ENCODE measurements at places on chromosomes 12 and 14. TPM values are rescaled to one million over a fixed set of nuclear protein-coding genes. Genes with fewer than 3 reads are reported as not detected.
A peak's percentile ranks its signal among the peaks of the same experiment; 100 is the strongest.

Gene DUSP6
- 22.4 TPM for total RNA-seq

GRCh38 chr14:94386085-94387031 lies 2.0 kb downstream of the SERPINA1 start:
- peaks cover 32% of the 10 kb centered on the region for H3K4me1 ChIP-seq
- peak overlapping the region; percentile 41 for H3K4me3 ChIP-seq
- no peaks in the 10 kb centered on the region for H3K27me3 ChIP-seq
- no peak overlapping the region for H3K27ac ChIP-seq
- peaks cover 7% of the 10 kb centered on the region for H3K36me3 ChIP-seq

DNA sequence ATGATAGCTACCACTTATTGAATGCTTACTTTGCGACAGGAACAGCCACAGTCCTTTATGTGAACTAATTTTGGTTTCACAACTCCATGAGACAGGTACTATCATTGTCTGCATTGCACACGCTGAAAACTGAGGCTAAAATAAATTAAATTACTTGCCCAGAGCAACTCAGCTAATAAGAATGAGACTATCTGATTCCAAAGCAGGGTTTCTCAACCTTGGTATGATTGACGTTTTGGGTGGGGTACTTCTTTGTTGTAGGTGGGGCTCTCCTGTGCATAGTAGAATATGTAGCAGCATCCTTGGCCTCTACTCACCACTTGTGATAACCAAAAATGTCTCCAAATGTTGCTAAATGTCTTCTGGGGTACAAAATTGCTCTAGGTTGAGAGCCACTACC lies 9.1 kb downstream of the PHLDA1 start:
- H3K36me3 ChIP-seq, result no peaks in the 10 kb centered on the region
- H3K27me3 ChIP-seq, result no peaks in the 10 kb centered on the region
- H3K27ac ChIP-seq, result no peak overlapping the region
- H3K4me1 ChIP-seq, result peaks cover 41% of the 10 kb centered on the region
- no peak overlapping the region for H3K4me3 ChIP-seq

Gene ATF7
- total RNA-seq, result 28.7 TPM

DNA sequence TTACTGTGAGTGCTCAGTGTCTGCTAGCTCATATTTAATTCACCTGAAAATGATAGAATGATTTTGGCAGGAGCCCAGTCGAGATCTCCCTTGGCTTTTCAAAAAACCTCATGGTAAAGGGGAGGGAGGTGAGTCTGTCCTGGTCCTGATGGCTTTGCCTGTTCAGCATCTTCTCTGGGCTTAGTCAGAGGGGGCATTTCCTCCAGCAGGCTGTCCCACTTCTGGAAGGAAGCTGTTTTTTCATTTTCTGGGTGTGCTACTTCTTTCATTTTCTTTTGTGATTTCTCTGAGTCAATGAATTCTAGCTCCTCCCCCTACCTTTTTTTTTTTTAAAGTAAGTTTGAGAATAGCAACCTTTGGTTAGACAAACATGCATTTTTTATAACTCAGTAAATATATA lies 58.8 kb downstream of the TMX1 start:
- no peak overlapping the region for H3K27ac ChIP-seq
- no peak overlapping the region for H3K4me3 ChIP-seq
- no peaks in the 10 kb centered on the region for H3K36me3 ChIP-seq
- no peaks in the 10 kb centered on the region for H3K27me3 ChIP-seq

DNA sequence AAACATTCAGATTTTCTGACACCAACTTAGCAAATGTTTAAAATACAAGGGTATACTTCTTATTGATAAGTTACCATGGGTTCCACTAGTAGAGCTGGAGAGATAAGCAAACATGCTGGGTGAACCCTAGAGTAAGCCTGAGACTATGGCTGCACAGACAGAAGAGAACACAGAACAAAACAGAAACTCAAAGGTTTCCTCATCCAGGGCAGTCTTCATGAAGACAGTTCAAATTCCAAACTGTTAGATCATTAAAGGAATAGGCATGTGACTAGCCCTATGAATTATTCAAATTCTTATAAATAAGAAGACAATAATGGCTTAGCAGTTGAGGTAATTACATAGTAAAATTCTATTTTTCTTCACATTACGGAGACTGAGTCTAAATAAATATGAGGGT lies 28.1 kb downstream of the BTBD7 start:
- DNase-seq, result no peak
- no peaks in the 10 kb centered on the region for H3K36me3 ChIP-seq
- H3K27me3 ChIP-seq, result no peaks in the 10 kb centered on the region
- no peak overlapping the region for H3K27ac ChIP-seq
- H3K4me3 ChIP-seq, result no peak overlapping the region

- H3K36me3 ChIP-seq, result no peaks in the 10 kb centered on the region
- no peak overlapping the region for H3K4me3 ChIP-seq
- DNase-seq, result no peak
- no peak overlapping the region for H3K27ac ChIP-seq
- H3K27me3 ChIP-seq, result no peaks in the 10 kb centered on the region
Measured at GRCh38 chr14:92372230-92372629, 49.3 kb downstream of the SLC24A4 start.

DNA sequence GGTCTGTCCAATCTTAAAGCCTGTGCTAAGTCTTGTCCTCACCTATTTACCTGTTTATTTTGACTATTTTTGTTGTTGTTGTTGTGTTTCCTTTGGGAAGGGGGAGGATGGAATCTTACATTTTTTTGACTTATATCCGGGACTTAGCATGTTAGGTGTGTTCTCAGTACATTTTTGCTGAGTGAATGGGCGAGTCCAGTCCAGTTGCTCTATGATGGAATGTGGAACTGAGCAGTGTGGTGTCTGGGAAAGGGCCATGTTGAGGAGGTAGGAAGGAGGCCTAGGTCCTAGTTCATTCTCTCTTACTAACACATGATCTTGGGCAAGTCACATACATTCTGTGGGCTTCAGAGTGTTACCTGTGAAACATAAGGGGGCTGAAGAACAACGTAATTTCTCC lies 80.9 kb upstream of the SLC38A2 start:
- H3K36me3 ChIP-seq, result no peaks in the 10 kb centered on the region
- peaks cover 58% of the 10 kb centered on the region for H3K4me1 ChIP-seq
- no peak overlapping the region for H3K4me3 ChIP-seq
- no peaks in the 10 kb centered on the region for H3K27me3 ChIP-seq

GRCh38 chr14:87995500-87996290 lies 2.7 kb upstream of the GALC start:
- H3K4me1 ChIP-seq, result peaks cover 17% of the 10 kb centered on the region
- no peaks in the 10 kb centered on the region for H3K27me3 ChIP-seq
- H3K27ac ChIP-seq, result peak overlapping the region; percentile 61
- DNase-seq, result peak; percentile 35

DNA sequence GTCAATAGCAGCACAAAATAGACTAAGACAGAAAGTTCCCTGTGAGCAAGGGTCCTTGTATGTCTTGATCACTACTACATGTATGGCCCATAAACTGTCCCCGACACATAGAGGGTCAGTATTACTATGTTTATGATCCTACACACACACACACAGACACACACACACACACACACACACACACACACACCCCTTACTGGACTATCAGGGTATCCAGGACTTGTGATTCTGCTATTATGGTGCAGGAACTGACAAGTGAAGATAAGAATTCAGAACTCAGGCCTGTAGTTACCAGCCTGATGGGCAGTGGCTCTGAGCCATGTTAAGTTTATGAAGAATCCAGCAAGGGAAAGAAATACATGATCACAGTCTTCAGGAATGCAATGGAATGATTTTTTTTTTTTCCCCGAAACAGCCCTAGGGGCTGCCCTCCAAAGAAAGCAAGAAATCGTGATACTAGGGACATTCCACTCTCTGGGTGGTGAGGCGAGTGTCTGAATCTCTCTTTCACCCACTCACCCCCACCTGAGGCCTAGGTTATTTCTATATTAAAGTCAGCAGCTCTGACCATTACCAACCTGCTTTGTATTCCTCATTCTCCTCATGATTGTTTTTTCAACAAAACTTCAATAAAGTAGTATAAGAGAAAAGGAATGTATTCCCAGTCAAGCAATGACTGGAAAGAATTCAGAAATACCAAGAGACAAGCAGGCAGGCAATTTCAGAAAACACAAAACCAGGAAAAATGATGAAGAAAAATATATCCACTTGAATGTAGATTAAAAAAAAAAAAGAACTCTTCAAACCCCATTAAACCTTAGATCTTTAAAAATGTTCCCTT lies 105.8 kb downstream of the AVPR1A start:
- no peaks in the 10 kb centered on the region for H3K27me3 ChIP-seq
- no peak overlapping the region for H3K4me3 ChIP-seq
- no peaks in the 10 kb centered on the region for H3K36me3 ChIP-seq
- peaks cover 21% of the 10 kb centered on the region for H3K4me1 ChIP-seq
- DNase-seq, result peak; percentile 28

DNA sequence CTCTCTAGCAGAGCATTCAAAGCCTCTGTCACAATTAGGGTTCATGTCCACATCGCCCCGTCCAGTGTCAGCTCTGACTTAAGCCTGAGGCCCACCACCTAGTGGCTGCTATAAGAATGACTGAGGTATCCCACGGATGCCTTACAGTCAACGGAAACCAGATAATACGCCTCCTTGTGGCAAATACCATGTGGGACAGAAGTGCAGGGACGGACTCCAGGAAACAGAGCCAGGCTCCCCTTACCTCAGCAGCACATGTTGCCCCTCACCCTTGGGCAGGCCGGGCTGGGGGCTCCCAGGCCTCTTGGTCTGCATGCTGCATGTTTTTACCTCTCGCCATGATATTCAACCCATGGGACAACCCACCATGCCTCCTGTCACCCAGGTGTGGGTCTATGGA lies 86.3 kb downstream of the VWF start:
- H3K36me3 ChIP-seq, result no peaks in the 10 kb centered on the region
- no peaks in the 10 kb centered on the region for H3K4me1 ChIP-seq
- H3K4me3 ChIP-seq, result no peak overlapping the region
- peak; percentile 86 for DNase-seq
- no peak overlapping the region for H3K27ac ChIP-seq

DNA sequence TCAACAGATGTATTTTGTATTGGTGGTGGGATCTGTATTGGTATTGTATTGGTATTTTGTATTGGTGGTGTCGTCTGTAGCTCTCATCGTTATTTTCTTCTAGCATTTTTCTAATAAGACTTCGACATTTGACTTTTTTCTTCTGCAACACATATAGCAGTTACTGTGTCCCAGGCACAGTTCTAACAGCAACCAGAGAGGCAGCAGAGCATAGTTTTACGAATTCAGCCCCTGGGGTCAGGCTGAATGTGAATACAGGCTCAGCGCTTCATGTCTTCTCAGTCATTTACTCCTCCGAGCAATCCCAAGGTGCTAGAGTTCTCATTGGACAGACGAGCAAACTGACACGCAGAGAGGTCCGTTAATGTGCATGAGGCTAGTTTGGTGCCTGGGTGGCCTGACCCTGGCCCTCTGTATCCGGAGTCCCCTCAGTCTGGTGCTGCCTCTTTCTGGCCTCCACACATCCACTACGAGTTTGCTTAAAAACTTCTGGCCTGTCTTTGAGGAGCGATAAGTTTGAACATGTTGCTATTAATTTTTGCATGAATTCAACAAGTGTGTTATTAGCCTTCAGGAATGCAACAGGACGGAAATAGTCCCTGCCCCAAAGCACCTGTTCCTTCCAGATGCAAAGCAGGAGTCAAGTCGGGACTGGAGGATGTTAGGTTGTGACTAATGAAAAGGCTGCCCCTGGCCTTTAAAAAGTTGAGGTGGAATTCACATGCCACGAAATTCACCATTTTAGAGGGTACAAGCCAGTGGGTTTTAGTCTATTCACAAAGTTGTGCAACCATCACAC lies 87.0 kb downstream of the GLT1D1 start:
- no peak for DNase-seq
- H3K27ac ChIP-seq, result no peak overlapping the region
- H3K4me1 ChIP-seq, result no peaks in the 10 kb centered on the region
- no peaks in the 10 kb centered on the region for H3K27me3 ChIP-seq
- H3K4me3 ChIP-seq, result no peak overlapping the region

DNA sequence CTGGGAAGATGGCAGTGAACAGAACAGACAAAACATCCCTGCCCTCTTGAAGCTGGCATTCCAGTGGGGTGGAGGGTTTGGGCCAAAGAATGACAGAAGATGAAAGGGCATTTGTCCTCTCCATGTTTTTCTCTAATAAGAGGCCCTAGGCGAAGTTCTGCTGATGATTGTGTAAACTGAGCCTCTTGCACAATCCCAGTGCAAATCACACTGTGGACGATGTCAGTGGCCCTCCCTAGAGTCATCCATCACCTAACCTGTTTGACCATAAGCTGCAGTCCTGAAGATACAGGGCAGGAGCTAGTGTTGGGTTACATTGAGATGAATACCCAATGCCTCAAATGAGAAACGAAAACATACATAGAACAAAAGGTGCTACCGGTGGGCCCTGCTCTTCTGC lies 622.4 kb upstream of the TBX3 start:
- H3K4me1 ChIP-seq, result no peaks in the 10 kb centered on the region
- DNase-seq, result peak; percentile 47
- no peak overlapping the region for H3K4me3 ChIP-seq
- H3K27me3 ChIP-seq, result no peaks in the 10 kb centered on the region
- no peaks in the 10 kb centered on the region for H3K36me3 ChIP-seq
- no peak overlapping the region for H3K27ac ChIP-seq

DNA sequence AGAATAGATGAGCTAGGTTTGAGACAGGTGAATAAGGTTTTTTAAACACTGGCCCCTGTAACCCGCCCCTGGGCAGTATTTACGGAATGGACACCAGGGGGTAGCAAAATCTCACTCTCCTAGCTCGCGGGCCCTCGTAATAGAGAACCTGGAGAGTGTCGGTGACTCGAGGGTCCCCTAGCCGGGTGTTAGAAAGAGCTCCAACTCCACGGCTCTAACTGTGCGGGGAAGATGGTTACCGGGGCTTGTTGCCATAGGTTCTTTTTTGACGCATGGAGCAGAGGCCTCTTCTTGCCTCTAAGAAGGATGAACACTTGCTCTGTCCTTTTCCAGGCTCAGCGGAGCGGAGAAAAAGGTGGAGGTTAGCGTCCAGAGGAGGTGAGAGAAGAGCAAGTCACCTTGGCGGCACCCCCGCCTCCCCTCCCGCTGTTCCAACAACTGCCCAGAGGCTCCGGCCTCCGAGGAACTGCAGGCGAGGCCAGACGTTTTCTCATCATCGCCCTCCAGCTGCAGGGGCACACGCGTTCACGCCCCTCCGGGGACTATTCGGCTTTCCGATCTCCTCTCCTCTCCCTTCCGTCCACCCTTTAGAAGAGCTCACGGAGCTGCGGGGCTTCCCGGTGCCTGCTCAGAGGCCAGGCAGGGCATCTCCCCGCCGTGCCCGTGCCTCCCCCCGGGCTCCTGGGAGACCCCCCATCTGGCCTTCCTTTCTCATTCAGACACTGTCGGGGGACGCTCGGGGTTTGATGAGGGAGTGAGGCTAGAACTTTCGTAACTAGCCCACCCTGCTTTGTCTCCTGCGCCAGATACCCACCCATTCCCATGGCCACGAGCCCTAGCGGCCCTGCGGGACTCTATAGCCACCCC lies 1.4 kb upstream of the ARHGEF40 start:
- no peaks in the 10 kb centered on the region for H3K27me3 ChIP-seq
- peak; percentile 79 for DNase-seq
- no peaks in the 10 kb centered on the region for H3K36me3 ChIP-seq
- peak overlapping the region; percentile 76 for H3K4me3 ChIP-seq
- H3K4me1 ChIP-seq, result peaks cover 6% of the 10 kb centered on the region

Gene INHBE
- 9.1 TPM for total RNA-seq

- peaks cover 51% of the 10 kb centered on the region for H3K4me1 ChIP-seq
- H3K27me3 ChIP-seq, result no peaks in the 10 kb centered on the region
- peak overlapping the region; percentile 67 for H3K4me3 ChIP-seq
- DNase-seq, result peak; percentile 33
- H3K27ac ChIP-seq, result peak overlapping the region; percentile 50
- no peaks in the 10 kb centered on the region for H3K36me3 ChIP-seq
Measured at GRCh38 chr14:99602054-99602787, 1.8 kb downstream of the CCDC85C start.

Gene CCDC85C
- 76.2 TPM for total RNA-seq

- no peak overlapping the region for H3K4me3 ChIP-seq
- no peak overlapping the region for H3K27ac ChIP-seq
- no peaks in the 10 kb centered on the region for H3K4me1 ChIP-seq
- H3K27me3 ChIP-seq, result no peaks in the 10 kb centered on the region
Measured at GRCh38 chr12:85979641-85980040, 105.5 kb downstream of the NTS start.

Gene PRIM1
- total RNA-seq, result 38.0 TPM

Gene DNAJC22
- total RNA-seq, result 40.6 TPM

All from Caco-2 (cell line).